ENCODE measurements at places on chromosomes 3 and 15. TPM values are rescaled to one million over a fixed set of nuclear protein-coding genes. Genes with fewer than 3 reads are reported as not detected.
A peak's percentile ranks its signal among the peaks of the same experiment; 100 is the strongest.

- DNase-seq, result no peak
These were observed 13.0 kb downstream of the PHLDB2 start for GRCh38 chr3:111871809-111872623.

DNA sequence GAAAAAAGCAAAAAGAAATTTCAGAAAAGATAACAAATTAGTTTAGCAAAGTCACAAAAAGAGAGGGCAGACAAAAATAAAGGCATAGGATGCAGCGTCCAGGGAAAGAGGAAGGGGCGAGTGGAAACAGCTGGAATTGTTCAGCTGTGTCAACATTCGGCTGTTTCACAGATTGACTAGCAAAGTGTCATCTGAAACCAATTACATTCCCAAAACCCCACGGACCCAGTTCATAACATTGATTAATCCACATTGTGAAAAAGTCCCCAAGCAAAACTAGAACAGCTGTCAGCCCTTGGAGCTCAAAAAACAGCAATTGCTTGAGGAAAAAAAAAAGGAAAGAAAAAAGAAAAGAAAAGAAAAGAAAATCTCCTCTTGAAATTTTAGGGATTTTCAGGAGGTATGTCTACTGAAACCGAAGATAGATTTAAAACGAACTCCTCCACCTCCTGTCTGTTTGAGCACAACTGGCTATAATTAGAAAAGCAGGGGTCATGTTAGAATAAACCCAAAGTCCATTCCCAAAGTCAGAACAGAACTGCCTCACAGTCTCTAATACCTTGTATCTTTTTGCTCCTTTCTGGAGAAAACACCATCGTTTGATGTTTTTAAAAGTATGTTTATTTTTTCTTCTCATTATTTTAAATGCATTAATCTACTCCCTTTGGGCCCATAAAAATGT, 159.6 kb downstream of the RORA start:
- DNase-seq, result no peak

DNA sequence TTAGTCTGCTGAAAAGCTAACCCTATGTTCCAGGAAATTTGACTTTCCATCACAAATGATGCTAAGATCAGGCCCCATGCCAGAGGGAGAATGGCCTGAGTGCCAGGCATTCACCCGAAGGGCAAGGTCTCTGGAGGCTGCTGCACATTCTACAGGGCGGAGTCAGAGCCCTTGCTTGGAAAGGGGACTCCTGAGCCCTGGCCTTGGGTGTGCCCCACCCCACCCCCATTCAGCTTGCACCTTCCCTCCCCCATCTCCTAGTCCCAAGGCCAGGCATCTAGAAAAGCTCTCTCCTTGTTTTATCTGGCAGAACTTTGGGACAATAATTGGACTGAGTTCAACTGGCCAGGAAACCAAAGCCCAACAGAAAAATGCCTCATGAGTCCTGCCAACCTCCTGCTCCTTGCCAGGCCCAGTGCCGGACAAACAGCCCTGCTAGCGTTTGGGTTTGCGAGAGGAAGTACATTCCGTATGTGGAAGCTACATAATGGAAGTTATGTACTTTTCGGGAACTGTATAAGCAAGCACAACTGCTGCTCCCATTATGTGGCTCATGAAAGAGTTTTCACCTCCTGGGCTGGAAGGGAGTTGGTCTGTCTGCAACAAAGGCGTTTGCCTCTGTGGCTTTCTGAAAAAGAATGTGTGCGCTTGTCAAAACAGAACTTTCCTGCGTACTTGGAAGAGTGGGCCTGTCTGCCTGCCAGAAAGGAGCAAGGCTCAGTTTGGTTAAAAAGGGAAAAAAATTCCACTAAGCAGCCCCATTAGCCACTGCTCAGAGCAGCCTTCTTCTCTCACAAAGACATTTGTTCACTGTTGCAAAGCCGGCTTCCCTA, 321.5 kb upstream of the CTNNB1 start:
- DNase-seq, result no peak

GRCh38 chr3:138032567-138032966, 22.6 kb downstream of the CLDN18 start:
- no peak for DNase-seq

DNA sequence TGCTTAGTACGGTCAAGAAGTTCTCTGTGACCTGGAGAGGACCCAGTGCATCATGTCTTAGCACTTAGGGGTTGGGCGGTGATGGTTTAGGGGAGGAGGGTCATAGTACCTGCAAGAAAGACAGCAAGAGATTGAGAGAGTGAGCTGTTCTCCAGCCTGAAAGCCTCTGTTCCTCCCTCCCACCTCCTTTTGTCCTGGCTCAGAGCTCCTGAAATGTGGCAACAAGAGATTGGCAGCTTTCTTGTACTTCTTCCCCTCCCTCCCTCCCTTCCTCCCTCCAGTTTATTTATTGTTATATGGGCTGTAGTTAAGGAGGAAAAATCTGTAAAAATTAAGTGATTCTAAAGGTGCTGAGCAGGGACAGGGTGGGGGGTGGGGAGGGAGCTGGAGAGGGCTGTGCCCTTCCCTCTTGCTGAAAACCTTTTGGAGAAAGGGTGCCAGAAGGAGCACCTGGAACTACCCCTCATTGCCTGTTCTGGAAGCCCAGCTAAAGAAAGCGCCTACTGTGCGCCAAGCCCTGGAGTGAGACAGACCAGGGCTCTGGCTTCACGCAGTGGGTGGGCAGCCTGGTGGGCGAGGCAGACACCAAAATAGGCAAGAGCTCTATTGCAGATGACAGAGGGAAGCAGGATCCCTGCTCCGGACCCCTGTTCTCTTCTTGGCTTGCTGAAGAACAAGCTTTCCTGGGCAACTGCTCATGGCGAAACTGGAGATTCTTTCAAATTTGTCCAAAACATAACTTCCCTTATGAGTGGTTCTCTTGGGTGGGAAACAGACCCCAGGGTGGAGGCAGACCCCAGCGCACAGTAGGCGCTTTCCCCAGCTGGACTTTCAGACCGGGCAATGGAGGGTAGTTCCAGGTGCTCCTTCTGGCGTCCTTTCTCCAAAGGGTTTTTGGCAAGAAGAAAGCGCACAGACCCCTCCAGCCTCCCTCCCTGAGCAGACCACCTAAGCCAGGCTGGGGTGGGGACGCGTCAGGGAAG, 35.6 kb downstream of the LINGO1 start:
- no peak for DNase-seq

DNA sequence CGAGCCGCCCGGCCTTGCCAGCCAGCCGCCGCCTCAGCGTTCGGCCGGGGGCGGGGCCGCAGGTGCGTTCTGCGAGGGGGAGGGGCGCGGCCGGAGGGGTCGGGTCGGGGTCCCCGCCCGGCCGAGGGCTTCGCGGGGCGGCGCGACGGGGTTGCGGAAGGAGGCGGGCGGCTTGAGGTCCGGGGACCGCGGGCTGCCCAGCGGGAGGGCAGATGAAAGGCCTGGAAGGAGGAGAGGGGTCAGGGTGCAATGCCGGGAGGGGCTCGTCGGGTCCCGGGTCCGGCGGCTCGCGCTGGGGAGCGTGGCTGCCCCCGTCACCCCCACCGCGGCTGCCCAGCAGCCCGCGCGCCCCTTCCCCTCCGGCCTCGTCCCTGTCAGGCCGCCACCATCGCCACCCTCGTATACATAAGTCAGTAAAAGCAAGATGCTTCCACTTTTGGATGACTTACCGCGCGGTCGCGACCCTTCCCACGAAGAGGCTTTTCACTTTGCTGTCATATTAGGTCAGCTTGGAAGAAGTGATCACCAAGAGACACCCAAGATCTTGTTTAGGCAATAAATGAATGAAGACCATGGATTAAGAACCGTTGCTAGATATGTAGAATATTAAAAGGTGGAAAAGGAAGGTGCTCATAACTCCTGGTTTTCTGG, 620 bp upstream of the ANP32A start:
- DNase-seq, result no peak

- DNase-seq, result no peak
These were observed 21.6 kb downstream of the PLA2G4B start for GRCh38 chr15:41860049-41860828.

DNA sequence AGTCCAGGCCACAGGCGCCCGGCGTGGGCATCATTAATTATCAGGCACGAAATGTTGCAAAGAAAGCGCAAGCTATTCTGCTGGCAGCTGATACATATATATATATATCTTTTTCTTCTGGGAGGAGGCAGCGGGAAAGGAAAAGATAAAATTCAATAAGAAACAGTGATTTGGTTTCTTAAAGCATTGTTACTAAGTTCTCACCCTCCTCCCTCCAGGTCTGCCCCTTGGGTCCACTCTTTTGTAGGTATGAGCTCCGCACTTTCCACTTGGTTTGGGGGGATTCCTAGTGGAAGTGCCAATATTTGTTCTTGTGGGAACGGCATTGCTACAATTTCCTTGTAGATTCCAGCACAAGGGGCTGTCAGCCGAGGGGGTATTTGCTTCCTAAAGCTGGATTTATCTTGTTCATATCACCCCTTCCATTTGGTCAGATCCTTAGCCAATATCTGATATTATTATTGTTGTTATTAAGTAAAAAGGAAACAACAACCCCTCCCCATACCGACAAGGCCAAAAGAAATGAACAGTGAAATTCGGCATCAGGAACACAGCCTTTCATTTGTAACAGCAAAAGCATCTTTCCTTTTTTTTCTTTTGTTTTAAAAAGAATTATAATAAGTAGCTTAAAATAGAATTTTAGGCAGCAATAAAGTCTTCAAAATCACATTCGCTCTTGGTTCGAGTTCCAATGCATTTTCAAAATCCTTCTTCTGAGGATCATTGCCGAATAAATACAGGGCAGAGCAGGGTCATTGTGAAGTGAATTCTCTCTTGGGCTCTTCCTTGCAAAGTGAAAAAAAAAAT, 15.6 kb downstream of the ZIC1 start:
- DNase-seq, result no peak

GRCh38 chr3:192229866-192230265, 497.5 kb downstream of the FGF12 start:
- no peak for DNase-seq

DNA sequence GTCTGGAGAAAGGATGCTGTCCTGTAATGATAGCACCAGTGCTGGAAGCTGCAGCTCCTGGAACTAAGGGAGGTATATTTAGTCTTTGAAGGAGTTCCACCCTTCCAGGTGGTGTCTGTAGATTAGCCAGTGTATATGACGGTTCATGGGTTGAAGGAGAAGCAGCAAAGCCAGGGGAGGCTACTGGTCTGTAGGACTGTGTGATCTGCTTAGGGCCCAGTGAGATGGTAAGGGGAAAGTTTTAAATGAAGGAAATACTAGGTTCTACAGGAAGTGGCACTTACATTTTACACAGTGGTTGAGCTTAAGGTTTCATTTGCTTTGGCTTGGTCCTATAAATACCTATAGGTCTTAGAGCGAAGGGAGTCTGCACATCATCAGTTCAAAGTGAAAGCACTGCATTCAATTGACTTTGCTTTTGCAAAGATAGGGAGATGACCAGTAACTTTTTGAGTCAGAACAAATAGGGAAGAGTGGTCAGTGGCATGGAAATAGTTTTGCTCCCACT, 5.6 kb downstream of the SLC25A38 start:
- DNase-seq, result no peak

- no peak for DNase-seq
These were observed 154.1 kb upstream of the LPP start for GRCh38 chr3:187999821-188000220.

GRCh38 chr3:131705099-131705498, 202.3 kb upstream of the MRPL3 start:
- no peak for DNase-seq

GRCh38 chr3:130117933-130118332, 36.3 kb downstream of the ALG1L2 start:
- DNase-seq, result no peak

- DNase-seq, result peak; percentile 78
These were observed 754 bp downstream of the B3GNT5 start for GRCh38 chr3:183253528-183254486.

- DNase-seq, result no peak
These were observed 23.1 kb upstream of the MCCC1 start for GRCh38 chr3:183122257-183122932.

DNA sequence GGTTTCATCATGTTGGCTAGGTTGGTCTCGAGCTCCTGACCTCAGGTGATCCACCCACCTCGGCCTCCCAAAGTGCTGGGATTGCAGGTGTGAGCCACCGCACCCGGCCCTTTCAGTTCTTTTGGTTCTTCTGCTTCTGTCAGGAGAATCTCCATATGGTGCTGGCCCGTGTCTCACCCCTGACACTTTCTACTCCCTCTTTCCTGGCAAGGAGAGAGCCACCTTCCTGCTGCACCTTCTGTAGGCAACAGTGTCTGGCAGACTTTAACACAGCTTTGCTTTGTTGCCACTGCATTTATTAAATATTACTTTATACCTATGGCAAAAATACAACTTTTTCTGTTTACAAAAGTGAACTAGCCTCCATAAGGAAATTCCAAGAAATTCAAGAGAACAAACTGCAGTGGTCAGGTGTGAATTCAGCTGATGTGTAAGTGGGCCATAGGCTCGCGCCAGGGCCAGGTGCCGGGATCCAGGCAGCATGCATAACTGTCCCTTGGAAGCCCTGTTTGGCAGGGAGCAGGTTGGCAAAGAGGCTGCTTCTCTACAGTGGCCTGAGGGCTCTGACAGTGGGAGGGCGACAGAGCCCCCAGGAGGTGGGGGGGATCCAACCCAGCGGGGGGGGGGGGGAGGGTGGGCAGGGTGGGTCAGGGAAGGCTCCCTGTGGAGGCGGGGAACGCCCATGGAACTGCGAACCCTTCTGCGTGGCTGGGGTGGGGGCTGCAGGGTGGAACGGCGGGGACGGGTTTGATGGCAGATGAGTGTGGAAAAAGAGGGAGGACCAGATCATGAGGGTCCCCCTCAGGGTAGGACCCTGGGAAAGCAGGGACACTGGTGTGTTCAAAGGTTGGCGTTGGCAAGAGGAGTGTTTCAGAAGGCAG, 21.1 kb downstream of the CTSH start:
- DNase-seq, result no peak

- DNase-seq, result no peak
These were observed 34.8 kb downstream of the NEO1 start for GRCh38 chr15:73087098-73087497.

DNA sequence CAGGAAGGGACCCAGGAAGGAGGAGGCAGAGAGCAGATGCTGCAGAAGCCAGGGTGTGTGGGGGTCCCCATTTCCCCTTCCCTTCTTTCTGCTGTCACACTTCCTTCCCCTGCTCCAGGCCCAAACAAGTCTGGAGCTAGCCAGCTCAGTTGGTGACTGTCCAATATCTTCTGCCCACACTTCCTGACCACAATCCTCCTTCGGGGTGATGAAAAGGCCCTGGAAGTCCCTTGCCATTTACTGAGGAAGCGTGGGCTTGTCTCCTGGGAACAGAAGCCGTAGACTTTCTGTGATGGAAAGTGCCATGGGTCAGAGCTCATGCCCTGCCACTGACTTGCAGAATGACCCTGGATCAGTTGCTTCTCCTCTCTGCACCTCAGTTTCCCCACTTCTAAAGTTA, 39.0 kb downstream of the ANAPC13 start:
- no peak for DNase-seq

SPTSSB gene
- total RNA-seq, result 8.1 TPM

CLEC3B gene
- not detected for total RNA-seq

ADAMTS7 gene
- total RNA-seq, result 1.4 TPM

SI gene
- not detected for total RNA-seq

ALAS1 gene
- 81.7 TPM for total RNA-seq

ATP8B4 gene
- 0.24 TPM for total RNA-seq

WDR5B gene
- 7.2 TPM for total RNA-seq

GOLGA8M gene
- not detected for total RNA-seq

GP9 gene
- not detected for total RNA-seq
